ENCODE measurements at places on chromosomes 7 and 10.
A peak's percentile ranks its signal among the peaks of the same experiment; 100 is the strongest.

DNA sequence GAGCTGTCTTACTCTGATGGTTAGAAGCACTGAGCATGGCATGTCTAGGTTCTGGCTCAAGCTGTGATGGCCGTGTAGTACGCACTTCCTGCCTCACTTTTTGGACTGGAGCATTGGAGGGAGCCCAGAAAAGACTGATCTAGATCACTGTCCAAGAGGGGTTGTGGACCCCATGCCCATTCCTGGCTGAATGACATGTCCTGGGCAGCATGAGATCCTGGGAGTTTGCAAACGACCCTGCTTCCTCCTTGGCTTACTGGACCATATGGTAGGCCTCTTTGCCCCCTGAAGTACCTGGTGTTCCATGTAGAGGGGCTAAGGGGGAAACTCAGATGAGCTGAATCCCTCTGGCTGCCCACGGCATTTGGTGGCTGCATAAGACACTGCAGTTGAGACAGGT, 36.7 kb downstream of the ARHGAP22 start:
- no peak for DNase-seq

- DNase-seq, result no peak
Measured at GRCh38 chr10:49083261-49083660, 32.1 kb downstream of the VSTM4 start.

DNA sequence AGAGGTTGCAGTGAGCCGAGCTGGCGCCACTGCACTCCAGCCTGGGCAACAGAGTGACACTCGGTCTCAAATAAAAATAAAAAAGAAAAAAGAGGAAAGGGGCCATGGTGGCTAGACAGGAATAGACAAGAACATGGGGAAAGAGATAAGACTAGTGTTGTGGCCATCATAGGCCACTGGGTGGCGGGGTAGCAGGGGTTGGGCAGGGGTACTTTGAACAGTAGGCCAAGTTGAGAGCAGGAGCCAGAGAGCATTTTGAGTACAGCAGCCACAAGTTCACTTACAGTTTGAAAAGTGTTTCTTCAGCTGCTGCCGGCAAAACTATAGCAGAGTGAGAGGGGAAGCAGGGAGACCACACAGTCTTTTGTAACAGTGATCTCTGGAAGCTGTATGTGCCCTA, 656.0 kb downstream of the CNTNAP2 start:
- DNase-seq, result peak; percentile 76

DNA sequence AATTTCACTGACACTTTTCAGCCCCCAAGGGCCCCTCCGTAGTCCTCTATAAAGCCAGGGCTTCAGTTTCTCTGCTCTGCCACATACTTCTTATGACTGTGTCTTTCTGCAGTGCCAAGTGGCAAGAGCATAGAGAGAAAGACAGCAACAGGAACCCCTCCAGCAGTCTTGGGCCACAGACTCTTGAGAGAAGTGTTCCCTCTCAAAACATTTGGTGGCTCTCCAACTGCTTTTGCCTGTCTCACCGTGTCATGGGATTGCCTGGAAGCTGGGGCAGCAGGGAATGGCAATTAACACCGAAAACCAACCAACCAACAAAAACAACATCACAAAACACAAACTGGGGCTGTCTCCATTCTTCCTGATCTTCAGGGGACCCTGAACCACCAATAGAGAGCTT, 73.8 kb upstream of the ELN start:
- no peak for DNase-seq

DNA sequence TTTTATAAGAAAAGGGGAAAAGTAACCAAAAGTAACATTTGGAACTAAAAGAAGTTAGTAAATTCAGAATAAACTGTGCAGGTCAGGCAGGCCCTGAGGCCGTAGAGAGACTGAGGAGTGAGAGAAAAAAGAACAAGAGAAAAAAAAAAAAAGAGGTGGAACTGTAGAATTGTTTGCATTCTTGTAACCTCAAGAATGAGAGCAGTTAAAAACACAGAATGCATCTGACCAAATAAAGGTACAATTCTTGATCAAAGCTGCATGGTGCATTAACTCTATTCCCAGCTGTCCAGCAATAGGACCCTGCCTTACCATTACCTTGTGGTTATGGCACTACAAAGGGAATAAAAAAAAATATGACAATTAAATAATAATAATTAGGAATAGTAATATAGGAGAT, 170.1 kb upstream of the SEMA3A start:
- DNase-seq, result no peak

DNA sequence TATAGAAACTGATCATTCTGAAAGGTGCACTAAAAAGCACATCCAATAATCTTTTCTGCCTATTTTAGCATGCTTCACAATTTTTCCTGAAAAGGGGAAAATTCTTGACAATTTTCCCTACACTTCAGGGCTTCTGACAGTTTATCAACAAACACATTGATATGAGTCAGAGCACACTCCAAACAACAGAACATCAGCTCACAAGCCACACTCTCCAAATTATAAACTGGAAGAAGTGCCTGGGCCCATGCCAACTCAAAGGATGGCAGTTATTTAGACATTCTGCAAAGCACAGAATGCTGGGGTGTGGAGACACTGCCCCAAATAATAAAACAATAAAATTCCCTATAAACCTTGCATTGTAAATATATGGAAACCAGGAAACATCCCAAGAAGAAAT, 90.8 kb downstream of the ELAPOR2 start:
- DNase-seq, result no peak

- DNase-seq, result no peak
Measured at GRCh38 chr7:13986208-13986607, 3.3 kb downstream of the ETV1 start.

- DNase-seq, result no peak
Measured at GRCh38 chr10:58412502-58412961, 27.3 kb downstream of the TFAM start.

DNA sequence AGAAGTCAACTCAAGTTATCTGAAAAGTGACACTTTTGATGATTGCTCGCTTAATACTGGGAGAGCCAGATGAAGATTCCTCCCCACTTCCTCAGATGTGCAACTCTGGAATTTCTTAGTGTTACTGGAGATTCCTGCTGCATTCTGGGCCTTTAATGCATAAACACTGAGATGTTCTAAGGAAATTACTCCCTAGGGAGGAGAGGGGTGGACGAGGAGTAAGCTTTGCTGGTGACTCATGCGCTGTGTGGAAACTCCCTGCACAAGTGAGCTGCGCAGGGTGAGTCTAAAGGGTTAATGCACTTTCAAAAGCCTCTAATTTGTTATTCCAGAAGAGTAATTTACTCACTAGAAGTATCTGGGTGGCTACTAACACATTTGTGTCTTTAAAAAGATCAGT, 46.3 kb downstream of the EGFR start:
- DNase-seq, result no peak

DNA sequence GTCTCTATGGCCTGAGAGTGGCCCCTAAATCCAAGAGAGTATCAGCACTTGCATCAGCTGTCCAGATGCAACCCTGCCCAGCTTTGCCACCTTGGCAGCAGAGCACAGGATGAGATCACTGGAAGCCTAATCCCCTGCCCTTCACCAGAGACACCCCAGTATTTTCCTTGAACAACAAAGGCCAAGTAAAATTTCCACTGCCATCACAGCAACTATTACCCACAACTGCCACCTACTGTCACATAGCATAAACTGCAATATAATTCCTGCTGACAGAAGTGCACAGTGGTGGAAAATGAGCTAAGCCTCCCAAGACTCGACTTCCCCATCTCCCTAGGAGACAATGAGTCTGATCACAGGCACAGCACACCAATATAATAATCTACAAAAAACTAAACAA, 462.8 kb upstream of the ZWINT start:
- peak; percentile 16 for DNase-seq

DNA sequence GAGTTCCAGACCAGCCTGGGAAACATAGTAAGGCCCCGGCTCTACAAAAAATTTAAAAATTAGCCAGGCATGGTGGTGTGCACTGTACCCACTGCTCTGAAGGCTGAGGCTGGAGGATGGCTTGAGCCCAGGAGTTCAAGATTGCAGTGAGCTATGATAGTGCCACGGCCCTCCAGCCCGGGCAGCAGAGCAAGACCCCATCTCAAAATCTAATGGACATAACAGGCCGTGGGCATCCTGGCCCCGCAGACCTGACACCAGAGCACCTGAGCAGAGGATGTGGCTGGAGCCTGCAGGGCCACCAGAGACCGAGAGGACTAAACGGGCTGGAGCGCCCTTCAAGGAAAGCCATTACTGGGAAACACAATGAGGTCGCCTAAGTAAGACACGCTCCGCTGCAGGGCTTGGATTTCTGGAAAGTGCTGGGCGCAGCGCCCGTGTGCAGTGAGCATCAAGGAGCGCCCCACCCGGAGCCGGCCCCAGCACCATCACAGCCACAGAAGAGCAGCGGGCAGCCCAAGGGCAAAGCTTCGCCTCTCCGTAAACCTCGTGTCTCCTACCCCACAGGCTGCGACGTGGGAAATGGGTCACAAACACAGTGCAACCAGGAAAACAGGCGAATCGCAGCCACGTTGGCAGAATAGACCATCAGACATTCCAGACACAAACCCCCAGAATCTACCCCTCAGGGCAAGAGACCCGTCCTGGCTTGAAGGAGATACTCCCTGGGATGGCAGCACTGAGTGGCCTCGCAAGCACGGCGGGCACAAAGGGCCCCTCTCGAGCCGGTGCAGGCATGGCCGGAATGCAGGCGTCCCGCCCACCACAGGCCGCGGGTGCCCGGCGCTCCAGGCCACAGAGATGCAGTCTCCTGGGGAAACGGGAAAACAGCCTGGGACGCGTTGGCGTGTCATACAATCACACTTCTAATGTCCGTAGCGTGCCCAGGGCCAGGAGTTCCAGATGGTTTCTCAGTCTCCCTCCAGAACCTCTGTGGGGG, 4.9 kb downstream of the RADIL start:
- DNase-seq, result no peak

DNA sequence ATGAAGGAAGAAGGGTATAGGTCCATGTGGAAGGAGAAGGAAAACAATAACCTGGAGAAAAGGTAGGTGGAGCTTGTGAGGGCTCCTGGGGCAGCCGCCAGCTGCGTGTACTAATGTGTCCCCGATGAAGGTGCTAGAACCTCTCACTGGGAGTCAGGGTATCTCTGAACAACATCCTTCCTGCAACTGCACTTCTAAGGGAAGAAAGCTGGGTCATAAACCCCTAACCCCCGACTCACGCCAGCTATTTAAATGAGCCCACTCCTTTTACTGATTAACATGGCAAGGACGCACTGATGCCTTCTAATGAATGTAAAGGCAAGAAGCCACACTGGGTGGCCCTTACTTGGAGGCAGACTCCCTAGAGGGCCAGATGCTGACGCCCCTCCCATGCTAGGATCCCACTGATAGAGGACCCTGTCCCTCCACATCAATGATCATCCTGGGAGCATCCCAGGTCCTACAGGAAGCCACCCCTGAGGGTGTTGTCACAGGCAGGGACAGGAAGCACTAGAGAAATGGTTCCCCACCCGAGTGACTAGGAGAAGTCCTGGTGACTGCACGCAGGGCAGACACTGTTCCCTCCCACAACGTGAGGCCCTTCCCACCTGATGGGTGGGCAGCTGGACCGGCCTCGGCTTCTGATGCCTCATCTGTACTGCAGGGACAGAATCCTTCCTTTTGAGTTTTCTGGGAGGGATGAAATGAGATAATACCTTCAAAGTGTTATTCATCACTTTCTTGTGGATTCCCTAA, 20.4 kb downstream of the JCAD start:
- no peak for DNase-seq

DNA sequence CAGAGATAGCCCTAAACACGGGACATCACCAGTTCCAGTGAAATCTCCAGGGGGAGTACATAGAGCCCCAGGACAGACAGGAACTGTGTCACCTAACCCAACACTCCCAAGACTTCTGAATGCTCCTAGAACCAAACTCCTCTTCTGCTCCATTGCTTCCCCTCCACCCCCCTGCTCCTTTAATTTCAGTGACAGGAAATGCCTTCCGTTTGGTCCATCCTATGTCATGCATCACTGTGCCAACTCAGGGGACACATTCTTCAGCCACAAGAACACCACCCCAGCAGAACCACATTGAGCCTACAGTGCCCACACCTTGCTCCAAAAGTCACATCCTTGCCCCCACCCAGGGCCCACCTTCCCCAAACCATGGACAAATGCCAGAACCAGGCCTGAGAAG, 100.5 kb downstream of the KCNMA1 start:
- DNase-seq, result no peak

DNA sequence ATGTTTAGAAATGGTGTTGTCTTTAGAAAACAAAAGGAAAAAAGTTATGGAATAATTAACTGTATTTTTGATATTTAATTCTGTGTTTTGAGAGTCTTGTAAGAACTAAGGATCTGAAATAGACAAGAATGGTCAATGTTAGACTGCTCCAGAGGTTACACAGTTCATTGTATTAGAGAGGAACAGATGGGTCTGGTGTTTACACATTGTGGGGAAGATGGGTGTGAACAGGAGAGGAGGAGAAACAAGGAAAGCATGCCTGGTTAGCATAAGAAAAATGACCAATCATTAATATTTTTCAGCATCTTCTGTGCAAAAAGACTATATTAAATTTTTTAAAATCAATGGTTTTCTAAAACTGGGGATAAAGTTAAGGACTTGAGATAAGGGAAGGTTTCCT, 11.9 kb downstream of the MEOX2 start:
- no peak for DNase-seq

DNA sequence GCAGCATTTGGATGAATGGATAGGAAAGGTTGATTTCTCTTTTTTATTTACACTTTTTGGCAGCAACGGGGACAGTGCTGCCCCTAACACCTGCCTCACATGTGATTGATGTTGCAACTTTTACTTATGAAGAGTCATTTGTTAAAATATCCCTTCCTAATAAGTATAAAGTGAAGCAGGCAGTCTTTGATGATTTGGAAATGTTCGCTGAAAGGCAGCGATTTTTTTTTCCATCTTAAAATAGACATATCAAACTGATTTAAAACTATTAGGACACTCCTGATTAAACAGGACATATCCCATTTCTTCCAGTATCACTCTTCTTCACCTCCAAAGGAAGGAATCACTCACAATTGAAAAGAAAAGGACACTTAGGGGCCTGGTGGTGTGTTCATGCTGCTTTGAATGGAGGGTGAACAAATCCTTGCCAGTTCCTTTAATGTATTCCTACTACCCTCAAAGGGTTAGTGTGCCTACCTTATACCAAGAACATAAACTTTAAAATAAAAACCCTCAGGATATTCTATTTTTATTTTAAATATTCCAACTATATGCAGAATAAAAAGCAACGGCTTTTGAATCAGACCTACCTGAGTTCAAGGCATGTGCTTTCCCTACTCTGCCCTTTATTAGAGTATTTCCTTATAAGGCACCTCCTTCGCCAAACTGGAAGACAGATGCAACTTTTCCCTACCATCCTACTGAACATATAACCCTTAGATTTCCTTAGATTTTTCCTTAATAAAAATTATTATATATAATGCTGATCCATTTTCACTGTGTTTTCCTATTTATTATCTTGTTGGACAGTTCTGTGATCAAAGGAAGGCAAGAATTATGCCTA, 1.1 kb downstream of the ADK start:
- DNase-seq, result no peak

GRCh38 chr10:18261063-18261610, 120.9 kb downstream of the CACNB2 start:
- no peak for DNase-seq

DNA sequence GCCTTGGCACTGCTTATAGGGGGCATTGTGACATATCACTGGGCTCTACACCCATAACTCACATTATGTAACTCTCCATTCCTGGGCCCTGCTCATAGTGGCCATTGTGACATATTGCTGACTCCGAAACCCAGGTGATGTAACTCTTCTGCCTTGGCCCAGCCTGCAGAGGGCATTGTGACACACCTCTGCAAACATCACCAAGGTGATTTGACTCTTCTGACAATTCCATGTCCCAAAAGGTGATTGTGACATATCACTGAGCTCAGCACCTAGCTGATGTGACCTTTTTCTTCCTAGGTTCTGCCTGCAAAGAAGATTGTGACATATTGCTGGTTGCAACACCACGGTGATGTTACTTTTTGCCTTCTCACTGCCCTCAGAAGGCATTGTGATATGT, 36.5 kb upstream of the ZNF680 start:
- no peak for DNase-seq

Data from GDM1 (cell line).